ENCODE measurements at places on chromosomes 1 and 21. TPM values are rescaled to one million over a fixed set of nuclear protein-coding genes. Genes with fewer than 3 reads are reported as not detected.

- DNase-seq = no peak
Observed at GRCh38 chr1:202689493-202690342, 20.5 kb downstream of the SYT2 start.

DNA sequence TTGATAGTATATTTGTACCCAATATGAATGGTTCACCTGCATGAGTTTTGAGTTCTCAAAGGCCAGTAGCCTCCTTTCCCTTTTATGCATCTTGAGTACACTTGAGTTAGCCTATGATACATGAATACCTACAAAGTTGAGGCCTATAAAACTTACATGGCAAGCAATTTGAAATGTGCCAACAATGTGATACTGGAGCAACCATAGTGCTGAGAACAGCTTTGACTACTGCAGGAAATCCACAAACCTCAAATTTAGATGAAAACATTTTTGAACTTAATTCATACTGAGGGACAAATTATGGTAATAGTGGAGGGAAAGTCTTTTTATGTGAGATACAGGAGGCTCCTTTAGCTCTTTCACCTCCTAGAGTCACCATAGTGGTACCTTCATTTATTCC, 37.4 kb downstream of the LEPR start:
- no peak for DNase-seq

GRCh38 chr21:21309510-21309909, 311.3 kb downstream of the NCAM2 start:
- DNase-seq = no peak

DNA sequence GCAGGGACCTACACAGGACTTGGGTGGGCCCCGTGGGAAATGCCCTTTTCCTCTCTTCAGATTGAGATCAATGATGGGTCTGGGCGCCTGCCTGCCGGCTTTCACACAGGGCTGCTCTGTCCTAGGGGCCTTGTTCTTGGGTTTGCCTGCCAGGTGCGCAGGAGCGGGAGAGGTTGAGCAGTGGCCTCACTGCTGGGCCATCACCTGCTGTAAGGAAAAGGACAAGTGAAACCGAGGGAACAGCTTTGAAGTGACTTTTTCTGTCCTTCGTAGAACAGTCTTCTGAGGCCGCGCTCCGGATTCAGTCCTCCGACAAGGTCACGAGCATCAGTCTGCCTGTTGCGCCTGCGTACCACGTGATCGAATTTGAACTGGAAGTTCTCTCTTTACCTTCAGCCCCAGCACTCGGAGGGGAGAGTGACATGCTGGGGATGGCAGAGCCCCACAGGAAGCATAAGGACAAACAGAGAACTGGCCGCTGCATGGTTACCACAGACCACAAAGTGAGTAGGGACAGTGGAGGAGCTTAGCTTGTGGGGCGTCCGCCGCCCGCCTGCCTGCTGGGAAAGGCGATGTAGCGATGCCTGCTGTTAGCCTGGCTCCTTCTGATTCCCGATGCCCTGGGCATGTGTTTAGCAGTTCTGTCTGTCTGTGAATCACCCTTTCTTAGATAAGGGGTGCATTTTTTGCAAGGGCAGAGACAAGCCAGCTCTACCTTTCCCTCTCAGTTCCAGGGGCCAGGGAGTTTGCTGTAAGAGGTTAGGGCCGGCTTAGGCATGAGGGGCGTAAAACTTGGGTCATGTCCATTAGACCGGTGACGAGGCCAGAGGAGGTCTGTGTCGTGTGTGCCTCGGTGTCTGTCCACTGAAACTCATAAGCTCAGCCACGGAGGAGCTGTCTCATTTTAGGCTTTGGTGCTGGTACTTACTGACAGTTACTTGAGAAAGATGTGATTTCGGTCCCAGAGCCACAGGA, 19.5 kb upstream of the PWP2 start:
- no peak for DNase-seq

The C1orf198 gene
- total RNA-seq = 145 TPM
